Effector memory CD4-positive, alpha-beta T cell (primary cell): ENCODE measurements at places on chromosomes 5 and 9.

GRCh38 chr9:109880276-109881169, 100.5 kb downstream of the PALM2AKAP2 start:
- no peak for DNase-seq

DNA sequence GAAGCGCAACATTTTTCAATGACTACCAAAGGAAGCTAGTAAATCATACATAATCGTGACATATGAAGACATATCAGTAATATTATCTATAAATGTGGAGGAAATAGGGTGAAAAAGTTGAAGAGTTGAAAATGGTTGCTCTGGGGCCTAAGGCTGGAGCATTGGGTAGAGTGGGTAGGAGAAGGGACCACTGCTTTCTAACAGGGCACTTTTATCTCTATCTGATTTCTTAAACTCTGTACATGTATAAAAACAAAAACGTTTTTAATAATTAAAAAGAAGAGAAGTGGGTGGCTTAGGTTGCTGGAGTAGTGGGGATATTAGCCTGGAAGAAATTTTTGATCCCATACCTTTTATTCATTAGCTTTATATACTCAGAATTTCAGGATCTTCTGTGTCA, 44.2 kb upstream of the ITGA1 start:
- DNase-seq, result no peak

GRCh38 chr9:4700091-4700490, 20.7 kb downstream of the CDC37L1 start:
- no peak for DNase-seq

DNA sequence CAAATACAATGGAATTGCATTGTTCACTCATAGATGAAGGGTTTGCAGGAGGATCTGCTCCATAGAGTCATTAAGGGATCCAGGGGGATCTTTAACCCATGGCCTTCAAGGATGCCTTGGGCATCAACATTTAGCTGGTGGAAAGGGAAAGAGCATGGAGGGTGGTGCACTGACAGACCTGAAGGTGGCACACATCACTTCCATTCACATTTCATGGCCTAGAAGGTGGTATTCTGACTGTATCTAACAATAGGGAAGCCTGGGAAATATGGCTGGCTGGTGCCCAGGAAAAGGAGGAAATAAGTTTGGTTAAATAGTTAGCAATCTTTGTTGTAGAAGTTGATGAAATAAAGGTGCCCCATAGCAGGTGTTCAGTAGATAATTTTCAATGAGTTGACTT, 230.2 kb downstream of the CD180 start:
- DNase-seq, result no peak

DNA sequence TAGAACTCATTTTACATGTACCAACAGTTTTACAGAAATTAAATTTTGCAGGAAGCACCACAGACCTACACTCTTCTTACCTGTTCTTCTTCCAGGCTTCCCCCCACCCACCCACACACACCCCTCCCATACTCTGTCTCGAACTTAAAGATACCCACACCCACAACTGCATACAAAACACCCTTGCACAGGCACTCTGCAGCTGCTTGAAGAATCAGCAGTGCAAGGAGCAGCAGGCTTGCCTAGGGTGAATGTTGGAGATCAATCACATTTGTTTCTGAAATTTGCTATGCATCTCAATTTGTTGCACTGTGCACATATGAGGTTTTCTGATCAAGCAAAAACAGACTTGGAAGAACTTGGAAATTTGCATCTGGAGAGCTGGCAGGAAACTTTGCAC, 77.5 kb upstream of the TGFBR1 start:
- DNase-seq, result no peak

- no peak for DNase-seq
Measured at GRCh38 chr5:180433032-180433422, 61.2 kb upstream of the CNOT6 start.

DNA sequence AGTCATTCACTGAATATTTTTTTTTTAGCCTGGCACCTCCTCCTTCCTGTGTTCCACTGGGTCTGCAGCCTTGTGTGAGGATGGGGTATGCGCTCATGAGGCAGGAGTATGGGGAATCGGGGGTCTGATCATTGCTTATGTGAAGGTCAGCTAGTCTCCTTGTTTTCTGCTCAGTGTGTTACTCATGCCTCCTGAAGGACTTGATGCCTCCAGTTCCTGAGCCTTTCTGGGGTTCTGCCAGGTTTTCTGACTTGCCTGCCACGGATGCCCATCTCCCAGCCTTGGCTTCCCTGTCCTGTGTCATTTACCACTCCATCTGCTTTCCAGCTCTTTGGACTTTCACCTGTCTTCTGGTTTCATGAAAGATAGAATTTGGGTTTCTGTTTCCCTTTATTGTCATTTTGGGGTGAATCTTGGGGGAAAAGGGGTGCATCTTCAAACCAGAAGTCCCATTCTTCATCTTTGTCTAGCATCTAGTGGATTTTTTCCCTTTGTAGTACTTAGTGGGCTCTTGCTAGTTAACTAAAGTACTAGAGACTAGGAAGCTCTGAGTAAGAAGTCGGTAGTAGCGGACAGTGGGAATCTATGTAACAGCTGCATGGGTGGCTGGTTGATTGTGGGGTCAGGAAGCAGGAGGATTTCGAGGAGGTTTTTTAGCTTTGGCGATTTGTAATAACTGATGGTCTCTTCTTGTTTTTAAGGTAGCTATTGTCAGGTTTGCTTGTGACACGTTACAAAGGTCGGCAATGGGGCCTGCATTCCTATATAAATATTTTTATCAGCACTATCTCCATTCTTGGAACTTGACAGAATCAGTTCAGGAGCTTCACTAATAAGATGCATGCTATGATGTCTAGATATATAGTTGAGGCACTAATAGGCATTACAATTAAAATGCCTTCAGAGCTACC, 8.2 kb downstream of the OTULIN start:
- DNase-seq, result no peak

DNA sequence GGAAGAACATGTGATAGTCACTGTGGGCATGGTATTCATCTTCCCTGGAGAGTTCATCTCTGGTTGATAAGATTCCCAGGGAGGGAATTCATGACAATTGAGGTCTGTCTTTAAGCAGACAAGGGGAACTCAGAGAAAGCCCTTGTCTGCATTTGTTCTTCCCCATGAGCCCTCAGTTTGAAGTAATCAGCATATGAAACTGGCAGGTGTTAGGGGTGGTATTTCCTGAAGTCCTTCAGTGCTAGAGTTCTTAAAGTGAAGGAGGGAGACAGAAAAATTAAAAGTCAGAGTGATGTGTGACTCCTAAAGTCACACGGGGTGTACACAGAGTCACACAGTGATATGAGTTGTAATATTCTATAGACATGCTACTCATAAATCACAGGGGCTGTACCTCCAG, 60.6 kb upstream of the SYK start:
- DNase-seq, result no peak

DNA sequence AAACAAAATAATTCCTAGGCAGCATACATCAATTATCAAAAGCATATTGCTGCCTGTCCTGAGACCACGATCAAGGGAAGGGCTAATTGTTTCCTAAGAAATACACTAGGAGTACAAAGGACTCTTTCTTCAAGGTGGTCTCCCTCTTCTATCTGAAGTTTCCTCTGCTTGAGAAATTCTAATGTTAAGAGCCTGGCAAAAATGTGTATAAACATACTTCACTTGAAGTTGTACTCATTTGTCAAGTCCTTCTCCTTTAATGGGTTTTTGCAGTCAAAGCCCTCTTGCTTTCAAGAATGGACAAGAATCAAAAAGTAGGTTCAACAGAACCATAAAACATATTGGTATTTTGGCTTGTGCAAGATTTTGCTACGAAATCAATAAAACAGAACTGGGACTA, 31.1 kb downstream of the UBTD2 start:
- no peak for DNase-seq

DNA sequence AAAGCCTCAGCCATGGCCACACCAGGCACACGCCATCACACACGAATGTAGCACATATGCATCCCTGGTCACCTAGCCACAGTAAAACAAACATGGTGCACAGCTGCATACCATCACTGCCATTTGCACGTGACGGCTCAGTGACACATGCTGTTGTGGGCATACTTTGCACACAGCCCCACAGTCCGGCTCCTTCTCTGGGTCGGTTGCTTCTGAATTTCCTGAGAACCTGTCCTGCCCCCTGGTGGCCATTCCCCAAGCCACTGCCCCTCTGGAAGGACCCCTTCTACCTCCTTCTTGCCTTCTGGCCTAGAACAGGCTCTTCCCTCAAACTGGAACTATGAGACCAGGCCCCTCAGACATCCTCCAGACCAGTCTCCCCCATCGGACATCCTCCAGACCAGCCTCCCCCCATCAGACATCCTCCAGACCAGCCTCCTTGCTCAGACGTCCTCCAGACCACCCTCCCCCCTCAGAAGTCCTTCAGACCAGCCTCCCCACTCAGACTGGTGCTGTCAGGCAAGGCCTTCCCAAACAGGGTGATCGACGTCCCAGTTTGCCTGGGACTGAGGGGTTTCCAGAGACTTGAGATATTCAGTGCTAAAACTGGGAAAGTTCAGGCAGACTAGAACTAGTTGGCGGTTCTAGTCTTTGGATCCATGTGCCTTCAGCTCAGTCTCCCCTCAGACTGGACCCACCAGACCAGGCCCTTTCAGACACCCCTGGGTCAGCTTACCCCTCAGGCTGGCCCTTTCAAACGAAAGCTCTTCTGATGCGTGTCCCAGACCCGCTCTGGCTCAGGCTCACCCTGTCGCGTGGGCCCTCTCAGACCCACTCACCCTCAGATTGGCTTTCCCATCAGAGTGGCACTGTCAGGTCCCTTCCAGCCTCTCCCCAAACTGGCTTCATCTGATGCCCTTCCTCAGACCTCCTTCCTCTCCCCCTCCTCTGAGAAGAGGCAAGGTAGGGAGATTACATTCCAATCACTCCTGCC, 24.3 kb upstream of the ENHO start:
- no peak for DNase-seq

- DNase-seq, result no peak
Measured at GRCh38 chr5:59123595-59124561, 541.0 kb downstream of the RAB3C start.
